ENCODE measurements at places on chromosomes 2 and 18. TPM values are rescaled to one million over a fixed set of nuclear protein-coding genes. Genes with fewer than 3 reads are reported as not detected.
A peak's percentile ranks its signal among the peaks of the same experiment; 100 is the strongest.

- no peaks in the 10 kb centered on the region for H3K27me3 ChIP-seq
- no peaks in the 10 kb centered on the region for H3K4me1 ChIP-seq
- no peak overlapping the region for H3K4me3 ChIP-seq
- no peaks in the 10 kb centered on the region for H3K36me3 ChIP-seq
Measured at GRCh38 chr2:191114403-191114886, 36.3 kb downstream of the STAT4 start.

DNA sequence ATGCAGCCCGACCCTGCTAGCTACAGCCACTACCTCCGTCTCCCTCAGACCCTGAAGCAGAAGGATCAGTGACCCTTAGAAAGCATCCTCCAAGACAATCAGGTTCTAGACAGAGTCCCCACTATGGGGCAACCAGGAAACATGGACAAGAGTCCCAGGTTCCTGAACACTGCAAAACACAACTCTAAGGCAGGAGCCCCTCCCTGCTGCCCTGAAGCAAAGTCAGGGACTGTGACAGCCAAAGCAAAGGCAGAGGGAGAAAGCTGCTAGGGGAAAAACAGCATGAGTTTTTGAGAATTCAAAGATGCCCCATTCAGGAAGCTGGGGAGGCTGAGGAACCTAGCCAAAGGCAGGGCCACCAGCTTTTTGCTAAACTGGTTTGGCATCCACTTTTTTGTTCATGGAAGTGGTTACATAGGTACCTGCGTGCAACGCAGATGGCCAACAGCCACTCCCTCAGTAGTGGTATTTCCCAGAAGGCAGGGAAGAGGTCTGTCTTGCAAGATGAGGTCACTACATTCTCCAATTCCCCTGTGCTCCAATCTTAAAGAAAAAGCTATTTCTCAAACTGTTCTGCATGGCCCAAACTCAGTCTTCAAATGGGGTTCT, 33.2 kb downstream of the MYO5B start:
- H3K27ac ChIP-seq, result peak overlapping the region; percentile 87
- H3K4me1 ChIP-seq, result peaks cover 83% of the 10 kb centered on the region
- peak; percentile 71 for DNase-seq
- no peaks in the 10 kb centered on the region for H3K27me3 ChIP-seq
- H3K4me3 ChIP-seq, result no peak overlapping the region
- no peaks in the 10 kb centered on the region for H3K36me3 ChIP-seq

GRCh38 chr2:55363636-55364035, 56.0 kb downstream of the CCDC88A start:
- H3K36me3 ChIP-seq, result no peaks in the 10 kb centered on the region
- H3K4me1 ChIP-seq, result peaks cover 6% of the 10 kb centered on the region
- no peak for DNase-seq
- no peak overlapping the region for H3K4me3 ChIP-seq
- no peaks in the 10 kb centered on the region for H3K27me3 ChIP-seq
- no peak overlapping the region for H3K27ac ChIP-seq

Gene TMEM169
- total RNA-seq, result 0.58 TPM

Gene ABCG8
- not detected for total RNA-seq

DNA sequence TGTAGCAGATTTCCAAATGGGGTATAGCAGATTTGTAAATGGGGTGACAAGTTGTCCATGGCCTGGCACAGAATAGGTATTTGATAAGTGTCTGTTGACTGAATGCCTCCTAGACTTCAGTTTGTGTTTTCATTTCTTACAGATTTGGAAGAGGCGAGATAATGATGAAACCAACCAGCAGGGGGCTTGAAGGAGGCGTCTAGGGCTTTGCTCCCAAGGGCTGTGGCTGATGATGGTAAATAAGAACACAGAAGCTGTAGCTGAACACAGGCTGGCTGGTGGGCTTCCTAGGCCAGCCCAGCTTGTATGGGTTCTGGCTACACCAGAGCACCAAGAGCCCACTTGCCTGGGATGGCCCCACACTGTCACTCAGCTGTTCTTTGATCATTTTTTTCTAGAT, 19.4 kb downstream of the SFTPB start:
- no peaks in the 10 kb centered on the region for H3K27me3 ChIP-seq
- H3K36me3 ChIP-seq, result peaks cover 41% of the 10 kb centered on the region

Data from PC-9 (cell line).